Tibial nerve (tissue), 4 donors: ENCODE measurements at places on chromosomes 2 and 18. TPM values are rescaled to one million over a fixed set of nuclear protein-coding genes. Genes with fewer than 3 reads are reported as not detected.
A peak's percentile ranks its signal among the peaks of the same experiment; 100 is the strongest.

The TM4SF20 gene
- not detected for total RNA-seq

GRCh38 chr2:36356990-36357846 lies 1.6 kb downstream of the CRIM1 start:
- H3K4me3 ChIP-seq: peak overlapping the region; percentile 64
- no peaks in the 10 kb centered on the region for H3K36me3 ChIP-seq
- peak overlapping the region; percentile 92 for H3K27ac ChIP-seq
- no peak for DNase-seq
- no peaks in the 10 kb centered on the region for H3K4me1 ChIP-seq

The IL1F10 gene
- total RNA-seq: not detected

DNA sequence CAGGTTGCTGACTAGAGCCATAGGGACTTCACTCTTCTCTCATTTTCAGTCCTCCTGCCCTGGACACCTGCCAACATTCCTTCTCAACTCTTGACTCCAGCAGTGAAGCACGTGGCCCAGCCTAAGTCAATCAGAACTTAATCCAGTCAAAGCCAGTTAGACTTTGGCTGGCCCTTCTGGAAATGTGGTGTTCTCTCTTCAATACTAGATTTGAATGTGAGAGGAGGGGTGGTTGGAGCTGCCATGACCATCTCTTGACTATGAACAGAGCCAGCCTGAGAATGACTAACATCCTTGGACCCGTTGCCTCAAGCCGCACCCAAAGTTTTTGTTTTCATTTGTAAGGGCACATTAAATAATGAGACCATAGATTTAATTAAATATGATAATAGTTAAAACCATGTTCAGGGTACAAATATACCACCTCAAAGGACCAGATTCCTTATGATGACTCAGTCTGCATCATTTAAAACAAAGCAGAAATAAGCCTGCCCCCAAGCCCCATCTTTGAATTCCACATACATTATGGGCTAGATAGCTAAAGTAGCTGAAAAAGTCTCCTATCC lies 49.7 kb upstream of the RASGRP3 start:
- H3K4me1 ChIP-seq: no peaks in the 10 kb centered on the region
- DNase-seq: no peak
- H3K4me3 ChIP-seq: no peak overlapping the region
- H3K27me3 ChIP-seq: no peaks in the 10 kb centered on the region
- H3K36me3 ChIP-seq: no peaks in the 10 kb centered on the region
- H3K27ac ChIP-seq: no peak overlapping the region

The CRYBA2 gene
- total RNA-seq: not detected

The AGXT gene
- 0.30 TPM for total RNA-seq

The BOLL gene
- not detected for total RNA-seq

The UPP2 gene
- not detected for total RNA-seq

DNA sequence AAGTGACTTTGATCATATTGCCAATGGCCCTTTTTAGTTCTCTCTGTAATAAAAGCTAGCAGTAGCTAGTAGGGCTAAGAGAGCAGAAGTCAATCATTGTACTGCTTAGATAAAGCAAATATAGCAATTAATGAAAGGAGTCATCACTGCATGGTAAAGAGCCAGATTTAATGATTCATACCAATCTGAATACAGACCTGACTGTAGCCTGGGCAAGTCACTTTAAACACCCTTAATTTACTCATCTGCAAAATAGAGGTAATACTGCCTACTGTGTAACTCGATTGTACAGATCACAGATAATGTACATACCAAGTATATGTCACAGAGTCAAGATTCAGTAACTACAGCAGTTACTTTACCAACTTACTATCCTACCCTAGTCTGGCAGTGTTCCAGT lies 63.6 kb downstream of the ASXL2 start:
- no peak for DNase-seq
- H3K27me3 ChIP-seq: no peaks in the 10 kb centered on the region
- no peaks in the 10 kb centered on the region for H3K36me3 ChIP-seq
- no peaks in the 10 kb centered on the region for H3K4me1 ChIP-seq
- no peak overlapping the region for H3K4me3 ChIP-seq
- H3K27ac ChIP-seq: no peak overlapping the region

- H3K36me3 ChIP-seq: no peaks in the 10 kb centered on the region
- H3K27me3 ChIP-seq: no peaks in the 10 kb centered on the region
- no peak overlapping the region for H3K4me3 ChIP-seq
- peaks cover 6% of the 10 kb centered on the region for H3K4me1 ChIP-seq
Observed at GRCh38 chr2:36468463-36469105, 113.0 kb downstream of the CRIM1 start.

The GPBAR1 gene
- 37.8 TPM for total RNA-seq

The CDH2 gene
- 7.5 TPM for total RNA-seq

The ST6GAL2 gene
- not detected for total RNA-seq

The IL1RN gene
- 0.59 TPM for total RNA-seq

DNA sequence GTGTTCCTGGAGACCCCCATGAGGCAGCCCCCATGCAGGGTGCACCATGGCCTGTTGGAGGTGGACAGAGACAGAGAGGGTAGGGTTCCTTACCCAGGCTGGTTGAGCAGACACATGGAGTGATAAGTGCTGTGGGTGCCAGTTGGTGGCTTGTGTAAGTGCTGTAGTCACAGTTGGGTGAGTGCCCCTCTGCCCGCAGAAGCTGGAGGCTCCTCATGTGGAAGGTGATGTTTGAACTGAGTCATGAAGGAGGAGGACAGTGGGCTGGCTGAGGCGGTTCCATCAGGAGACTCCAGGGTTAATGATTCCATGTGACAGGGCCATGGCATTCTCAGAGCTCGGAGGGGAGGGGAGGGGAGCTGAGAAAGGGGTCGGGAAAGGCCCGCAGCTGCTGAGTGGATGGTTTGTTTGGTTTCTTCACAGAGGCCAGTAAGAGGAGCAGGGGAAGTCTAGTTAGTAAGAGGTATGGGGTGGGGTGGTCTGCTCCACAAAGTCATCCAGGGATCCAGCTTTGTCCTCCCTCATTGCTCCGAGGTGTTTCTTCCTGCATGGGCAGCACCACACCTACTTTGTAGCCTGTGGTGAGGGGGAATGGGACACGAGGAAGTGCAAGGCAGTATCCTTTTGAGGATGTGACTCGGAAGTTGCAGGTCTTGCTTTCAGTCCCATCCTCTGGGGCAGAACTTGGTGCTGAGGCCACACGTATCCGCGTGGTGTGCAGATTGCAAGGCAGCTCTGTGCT lies 13.6 kb downstream of the IMPA2 start:
- peak overlapping the region; percentile 82 for H3K27ac ChIP-seq
- no peaks in the 10 kb centered on the region for H3K27me3 ChIP-seq
- no peaks in the 10 kb centered on the region for H3K36me3 ChIP-seq
- H3K4me3 ChIP-seq: no peak overlapping the region

The FAM124B gene
- 0.84 TPM for total RNA-seq

The PTPN4 gene
- total RNA-seq: 45.2 TPM

DNA sequence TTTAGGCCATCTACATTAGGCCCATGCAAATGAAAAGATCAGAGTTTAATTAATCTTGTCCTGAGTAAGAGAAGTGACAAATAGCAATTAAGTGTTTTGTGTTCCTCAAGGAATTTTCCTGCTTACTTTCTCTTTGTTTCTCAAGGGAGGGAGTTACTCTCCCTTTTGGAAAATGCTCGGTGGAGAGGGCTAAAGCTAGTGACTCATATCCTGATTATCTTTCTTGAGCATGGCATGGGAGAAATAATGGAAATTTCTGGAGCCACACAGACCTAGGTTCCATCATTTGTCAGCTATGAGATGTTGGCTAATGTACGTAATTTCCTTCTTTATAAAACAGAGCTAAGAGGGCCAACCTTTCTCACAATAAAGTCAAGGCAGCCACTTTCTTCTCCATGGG lies 177.1 kb downstream of the ETAA1 start:
- no peaks in the 10 kb centered on the region for H3K36me3 ChIP-seq
- H3K27ac ChIP-seq: no peak overlapping the region
- DNase-seq: no peak
- no peaks in the 10 kb centered on the region for H3K27me3 ChIP-seq
- no peak overlapping the region for H3K4me3 ChIP-seq

The MROH2A gene
- not detected for total RNA-seq

DNA sequence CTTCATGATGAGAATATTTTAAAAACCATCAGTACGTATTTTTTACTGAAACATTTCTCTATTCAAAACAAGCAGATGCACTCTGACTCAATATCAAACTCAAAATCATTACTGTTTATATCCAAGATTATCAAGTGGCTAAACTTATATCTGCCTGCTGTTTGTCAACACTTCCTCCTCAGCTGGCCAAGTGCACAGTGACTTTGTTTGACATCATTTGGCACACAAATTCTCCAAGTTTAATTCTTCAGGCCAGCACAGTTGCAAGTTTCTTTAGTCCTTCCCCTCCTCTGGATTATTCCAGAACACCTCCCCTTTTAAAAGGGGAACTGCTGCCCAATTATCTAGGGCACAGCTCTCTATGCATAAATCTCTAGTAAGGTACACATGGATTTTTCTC lies 346.6 kb downstream of the FSIP2 start:
- H3K4me1 ChIP-seq: no peaks in the 10 kb centered on the region
- no peak for DNase-seq
- H3K27me3 ChIP-seq: no peaks in the 10 kb centered on the region
- H3K36me3 ChIP-seq: no peaks in the 10 kb centered on the region
- no peak overlapping the region for H3K27ac ChIP-seq

- no peaks in the 10 kb centered on the region for H3K36me3 ChIP-seq
- H3K27ac ChIP-seq: no peak overlapping the region
- no peaks in the 10 kb centered on the region for H3K4me1 ChIP-seq
- no peak for DNase-seq
- H3K4me3 ChIP-seq: no peak overlapping the region
- H3K27me3 ChIP-seq: no peaks in the 10 kb centered on the region
Observed at GRCh38 chr2:98457045-98457696, 12.5 kb downstream of the INPP4A start.

The COL6A3 gene
- total RNA-seq: 262 TPM
